ENCODE measurements at places on chromosomes 6 and 20. TPM values are rescaled to one million over a fixed set of nuclear protein-coding genes. Genes with fewer than 3 reads are reported as not detected.
A peak's percentile ranks its signal among the peaks of the same experiment; 100 is the strongest.

The PHACTR3 gene
- not detected for total RNA-seq

DNA sequence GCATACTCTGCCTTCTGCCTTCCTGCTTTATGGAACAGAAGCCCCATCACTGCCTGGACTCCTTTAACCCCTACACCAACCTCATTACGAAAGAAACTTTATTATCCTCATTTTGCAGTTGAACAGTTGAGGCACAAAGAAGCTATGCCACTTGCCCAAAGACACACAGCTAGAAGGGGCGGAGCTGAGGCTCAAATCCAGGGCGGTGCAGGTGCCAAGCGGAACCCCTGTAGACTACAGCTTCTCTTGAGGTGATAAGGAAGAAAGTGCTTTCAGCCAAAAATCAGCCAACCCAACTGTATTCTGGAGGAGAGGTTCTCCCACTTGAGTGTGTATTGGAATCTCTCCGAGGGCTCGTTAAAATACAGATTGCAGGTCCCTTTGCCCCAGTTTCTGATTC is 90.5 kb downstream of the PRND start:
- no peak for DNase-seq

The HTR1E gene
- not detected for total RNA-seq

The SPDEF gene
- not detected for total RNA-seq

The NKAIN2 gene
- total RNA-seq = not detected

- DNase-seq = no peak
These were observed 26.0 kb downstream of the PTPRK start for GRCh38 chr6:128494440-128494839.

The TSPO2 gene
- not detected for total RNA-seq

DNA sequence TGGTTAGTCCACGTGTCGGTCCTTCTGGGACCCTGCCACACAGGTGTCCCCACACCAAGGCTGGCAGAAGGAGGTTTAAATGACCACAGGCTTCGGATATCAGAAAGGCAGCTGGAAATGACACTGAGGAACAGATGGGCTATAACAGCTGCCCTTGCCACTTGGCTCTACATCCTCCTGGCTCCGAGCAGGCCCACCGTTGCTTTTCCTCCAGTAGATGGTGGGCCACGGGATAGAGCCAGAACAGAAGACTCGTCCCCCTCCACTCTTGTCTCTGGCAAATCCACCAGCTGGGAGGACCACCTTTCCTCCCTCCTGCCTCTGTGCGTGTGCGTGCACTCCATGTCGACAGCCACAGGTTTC is 17.6 kb downstream of the WRNIP1 start:
- no peak for DNase-seq

The ETV7 gene
- total RNA-seq = 3.1 TPM

The SALL4 gene
- 0.66 TPM for total RNA-seq

The HUS1B gene
- total RNA-seq = 1.0 TPM

DNA sequence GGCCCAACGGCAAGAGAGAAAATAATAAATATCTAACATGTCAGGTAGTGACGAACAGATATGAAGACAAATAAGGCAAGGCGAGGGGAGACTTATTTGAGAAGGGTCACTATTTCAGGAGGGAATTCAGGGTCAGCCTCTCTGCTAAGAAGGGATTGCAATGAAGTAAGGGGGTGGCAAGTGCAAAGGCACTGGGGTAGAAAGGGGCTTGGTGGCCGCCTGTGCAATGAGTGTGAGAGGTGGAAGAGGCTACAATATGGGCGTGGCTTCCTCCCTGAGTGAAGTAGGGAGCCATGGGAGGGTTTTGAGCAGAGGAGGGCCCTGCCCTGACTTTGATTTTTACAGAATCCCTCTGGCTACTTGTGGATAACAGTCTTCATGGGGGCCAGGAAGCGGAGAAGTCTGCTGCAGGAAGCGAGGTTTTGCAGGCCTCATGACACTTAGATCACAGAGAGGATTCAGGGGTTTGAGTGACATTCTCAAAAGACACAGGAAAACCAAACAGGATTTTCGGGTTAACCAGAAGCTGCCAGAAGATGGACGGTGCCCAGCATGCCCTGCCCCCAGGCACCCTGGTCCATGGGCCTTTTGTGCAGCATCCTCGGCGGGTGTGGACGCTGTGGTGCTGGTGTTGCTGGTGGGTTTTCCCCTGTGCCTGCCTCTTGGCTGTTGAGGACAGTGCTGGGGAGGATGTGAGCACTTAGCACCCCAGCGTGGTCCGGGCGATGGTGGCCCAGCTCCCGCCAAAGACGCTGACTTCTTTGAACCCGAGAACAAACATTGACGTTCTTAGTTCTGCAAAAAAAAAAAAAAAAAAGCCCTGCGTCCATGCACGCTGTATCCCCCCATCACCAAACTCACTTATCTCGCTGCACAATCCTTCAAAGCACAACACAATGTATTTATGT is 124.2 kb upstream of the PTPN1 start:
- DNase-seq = peak; percentile 49

GRCh38 chr6:21665110-21665391 is 71.5 kb downstream of the SOX4 start:
- no peak for DNase-seq

DNA sequence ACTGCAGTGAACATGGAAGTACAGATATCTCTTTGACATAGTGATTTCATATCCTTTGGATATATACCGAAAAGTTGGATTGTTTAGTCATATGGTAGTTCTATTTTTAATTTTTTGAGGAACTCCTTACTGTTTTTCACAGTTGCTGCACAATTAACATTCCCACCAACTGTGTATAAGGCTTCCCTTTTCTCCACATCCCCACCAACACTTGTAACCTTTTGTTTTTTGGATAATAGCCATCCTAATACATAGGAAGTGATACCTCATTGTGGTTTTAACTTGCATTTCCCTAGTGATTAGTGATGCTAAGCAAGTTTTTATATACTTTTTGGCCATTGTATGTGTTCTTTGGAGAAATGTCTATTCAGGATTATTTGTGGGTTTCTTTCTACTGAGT is 45.1 kb upstream of the TENT5A start:
- DNase-seq = no peak

The ILRUN gene
- total RNA-seq = 45.7 TPM

The SRSF12 gene
- 0.74 TPM for total RNA-seq

GRCh38 chr20:36441027-36441414 is 100.3 kb upstream of the MYL9 start:
- DNase-seq = no peak

- DNase-seq = no peak
These were observed 5.5 kb downstream of the SNRPB start for GRCh38 chr20:2465100-2465499.

DNA sequence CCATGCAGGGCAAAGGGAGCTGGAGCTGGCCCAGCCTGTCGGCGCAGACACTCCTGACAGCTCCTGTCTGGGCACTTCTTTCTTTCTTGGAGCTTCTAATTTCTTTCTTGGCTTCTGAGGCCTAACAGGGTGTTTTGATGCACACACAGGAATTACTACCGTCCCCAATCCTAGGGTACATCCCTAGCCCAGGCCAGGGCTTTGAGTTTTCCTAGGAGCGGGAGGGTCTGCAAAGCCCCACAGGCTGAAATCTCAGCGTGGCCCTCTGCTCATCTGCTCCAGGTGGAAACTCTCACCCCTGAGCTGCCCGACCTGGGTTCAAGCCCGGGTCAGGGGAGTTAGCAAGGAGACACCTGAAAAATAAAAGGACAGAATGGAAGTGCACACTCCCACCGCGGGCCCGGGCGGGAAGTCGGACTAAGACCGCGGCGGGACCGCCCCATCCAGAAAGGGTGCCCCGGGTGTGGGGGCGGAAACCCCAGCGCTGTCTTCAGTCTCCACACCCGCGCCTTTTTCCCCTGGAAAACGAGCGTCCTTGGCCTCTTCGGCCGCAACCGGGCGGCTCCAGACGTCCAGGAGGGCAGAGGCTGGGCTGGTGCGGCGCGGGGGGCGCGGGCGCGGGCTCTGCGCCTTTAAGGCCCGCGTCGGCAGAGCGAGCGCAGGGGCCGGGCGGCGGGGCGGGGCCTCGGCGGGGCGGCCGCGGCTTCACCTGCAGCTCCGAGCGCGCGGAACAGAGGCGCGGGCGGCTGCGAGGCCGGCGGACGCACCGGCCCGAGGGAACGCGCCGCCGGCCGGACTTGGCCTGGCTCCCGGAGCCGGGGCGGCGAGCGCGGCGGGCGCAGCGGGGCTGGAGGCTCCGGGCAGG is at the start of gene CDH4:
TSS of gene CDH4 (plus strand) at position 733 of the 865 bp plus-strand sequence.
- DNase-seq = peak; percentile 6

The EPPIN gene
- not detected for total RNA-seq

GRCh38 chr6:21846541-21847451 is 253.2 kb downstream of the SOX4 start:
- DNase-seq = peak; percentile 12

DNA sequence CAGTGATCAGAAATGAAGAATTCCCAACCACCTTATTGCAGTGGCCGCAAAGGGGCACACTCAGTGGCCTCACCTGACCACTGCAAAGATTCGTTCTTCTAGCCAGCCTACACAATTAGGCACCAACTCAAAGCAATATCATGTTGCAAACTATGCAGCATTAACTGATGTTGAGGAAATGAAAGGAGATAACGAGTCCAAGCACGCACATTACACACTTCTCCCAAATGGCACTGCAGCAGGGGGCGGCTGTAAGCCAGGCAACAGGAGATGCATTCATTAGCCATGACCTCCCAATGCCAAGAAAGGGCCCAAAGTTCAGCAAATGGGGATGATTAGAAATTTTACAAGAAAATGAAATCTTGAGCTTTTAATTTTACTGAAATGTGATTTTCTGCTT is 39.3 kb downstream of the ATXN1 start:
- no peak for DNase-seq

The COL10A1 gene
- not detected for total RNA-seq

- DNase-seq = no peak
These were observed 85.2 kb downstream of the KIF16B start for GRCh38 chr20:16488086-16488485.

The LTB gene
- total RNA-seq = 273 TPM

The MCUR1 gene
- total RNA-seq = 42.1 TPM

GRCh38 chr20:38919683-38920082 is 6.5 kb upstream of the FAM83D start:
- no peak for DNase-seq

DNA sequence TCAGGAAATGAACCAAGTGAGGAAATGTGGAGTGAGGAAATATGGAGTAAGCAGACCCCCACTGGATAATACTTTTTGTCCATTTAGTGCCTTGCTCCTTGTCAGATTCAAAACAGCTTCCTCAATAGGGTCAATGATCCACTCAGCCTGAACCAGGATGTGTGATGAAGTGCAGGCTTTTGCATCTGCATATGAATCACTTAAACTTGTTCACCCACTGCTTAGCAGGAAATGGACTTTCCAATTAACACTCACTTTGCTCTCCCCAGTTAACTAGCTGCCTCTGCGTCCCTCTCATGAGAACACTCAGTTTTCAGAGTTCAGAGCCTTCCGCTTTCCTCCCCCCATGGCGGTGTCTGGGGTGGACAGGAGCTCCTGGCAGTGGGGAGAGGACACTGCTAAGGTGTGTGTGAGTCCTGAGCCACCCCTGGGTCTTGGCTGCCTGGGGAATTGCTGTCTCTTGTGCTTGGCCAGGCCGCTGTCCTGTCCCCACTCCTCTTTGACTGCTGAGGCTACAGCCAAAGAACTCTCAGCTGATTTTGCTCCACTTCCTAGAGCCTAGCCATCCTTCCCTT is 621.8 kb downstream of the CDH26 start:
- no peak for DNase-seq

The ANGPT4 gene
- not detected for total RNA-seq

The TUBB2B gene
- total RNA-seq = 0.25 TPM

DNA sequence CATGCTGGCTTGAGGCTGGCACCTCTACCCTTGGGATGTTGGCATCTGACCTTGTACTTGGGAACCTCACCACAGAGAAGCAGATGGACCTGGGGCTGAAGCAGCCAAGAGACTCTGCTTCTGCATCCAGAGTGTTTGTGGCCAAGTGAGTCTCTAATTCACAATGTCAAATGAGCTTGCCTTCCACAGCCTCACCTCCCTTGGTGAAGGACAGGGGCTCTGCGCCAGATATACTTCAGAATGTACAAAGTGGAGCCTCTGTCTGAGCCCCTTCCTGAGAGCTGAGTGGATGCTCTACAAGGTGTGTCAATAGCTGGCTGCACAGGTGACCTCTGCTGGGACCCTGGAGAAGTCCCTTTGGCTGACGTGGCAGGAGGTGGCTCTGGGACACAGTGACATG is 508.9 kb downstream of the CDH26 start:
- DNase-seq = no peak

The PAK5 gene
- total RNA-seq = not detected

DNA sequence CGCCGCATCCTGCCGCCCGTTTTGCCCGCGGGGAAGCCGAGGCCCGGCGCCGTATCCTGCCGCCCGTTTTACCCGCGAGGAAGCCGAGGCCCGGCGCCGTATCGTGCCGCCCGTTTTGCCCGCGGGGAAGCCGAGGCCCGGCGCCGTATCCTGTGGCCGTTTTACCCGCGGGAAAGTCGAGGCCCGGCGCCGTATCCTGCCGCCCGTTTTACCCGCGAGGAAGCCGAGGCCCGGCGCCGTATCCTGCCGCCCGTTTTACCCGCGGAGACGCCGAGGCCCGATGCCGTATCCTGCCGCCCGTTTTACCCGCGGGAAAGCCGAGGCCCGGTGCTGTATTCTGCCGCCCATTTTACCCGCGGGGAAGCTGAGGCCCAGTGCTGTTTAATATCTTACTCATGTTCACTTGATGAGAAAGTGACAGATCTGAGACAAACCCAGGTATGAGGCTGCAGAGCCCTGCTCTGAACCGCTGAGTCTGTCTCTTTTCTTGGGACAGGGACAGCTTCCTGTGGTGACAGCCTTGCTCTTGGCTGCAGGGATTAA is 129.4 kb downstream of the CDH26 start:
- no peak for DNase-seq

- DNase-seq = no peak
These were observed 135.1 kb upstream of the B3GAT2 start for GRCh38 chr6:71091956-71092355.

DNA sequence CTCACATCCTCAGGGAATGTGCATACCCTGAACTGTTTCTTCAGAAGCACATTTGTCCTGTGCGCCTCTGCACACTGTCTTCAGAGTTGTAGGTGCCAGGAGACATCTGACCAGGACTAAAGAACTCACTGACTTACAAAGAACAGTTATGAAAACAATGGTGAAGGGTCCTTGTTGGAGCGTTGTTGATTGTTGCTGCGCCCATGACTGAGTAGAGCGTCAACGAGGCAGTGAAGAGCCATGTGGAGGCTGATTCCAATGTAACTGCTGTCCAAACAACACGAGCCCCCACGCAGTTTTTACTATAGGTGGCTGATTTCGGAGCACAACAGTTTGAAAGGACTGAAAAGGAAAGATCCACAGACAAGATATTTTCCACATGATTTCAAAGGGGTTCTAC is 380.3 kb downstream of the CDH26 start:
- DNase-seq = no peak

The TRAPPC3L gene
- not detected for total RNA-seq

DNA sequence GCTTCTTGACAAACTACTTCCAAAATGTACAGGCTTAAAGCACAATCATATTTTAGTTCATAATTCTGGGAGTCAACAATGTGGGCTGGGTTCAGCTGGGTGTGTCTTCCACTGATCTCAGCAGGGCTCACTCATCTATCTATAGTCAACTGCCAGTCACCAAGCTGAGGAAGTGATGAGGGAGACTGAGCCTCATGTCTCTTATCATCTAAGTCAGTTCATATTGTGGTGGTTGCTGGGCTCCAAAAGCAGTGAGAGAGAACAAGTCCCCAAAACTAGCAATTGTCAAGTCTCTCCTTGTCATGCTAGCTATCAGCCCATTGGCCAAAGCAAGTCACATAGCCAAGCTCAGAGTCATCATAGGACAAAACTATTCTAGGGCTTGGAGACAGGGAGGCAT is 465.9 kb upstream of the ARID1B start:
- DNase-seq = no peak
